ENCODE measurements at places on chromosomes 12 and 14. TPM values are rescaled to one million over a fixed set of nuclear protein-coding genes. Genes with fewer than 3 reads are reported as not detected.

GRCh38 chr12:96901175-96901574 lies 5.9 kb upstream of the NEDD1 start:
- H3K27me3 ChIP-seq = peaks cover 3% of the 10 kb centered on the region
- no peak overlapping the region for H3K27ac ChIP-seq
- no peaks in the 10 kb centered on the region for H3K36me3 ChIP-seq
- DNase-seq = no peak
- no peak overlapping the region for H3K4me3 ChIP-seq
- no peaks in the 10 kb centered on the region for H3K4me1 ChIP-seq

DNA sequence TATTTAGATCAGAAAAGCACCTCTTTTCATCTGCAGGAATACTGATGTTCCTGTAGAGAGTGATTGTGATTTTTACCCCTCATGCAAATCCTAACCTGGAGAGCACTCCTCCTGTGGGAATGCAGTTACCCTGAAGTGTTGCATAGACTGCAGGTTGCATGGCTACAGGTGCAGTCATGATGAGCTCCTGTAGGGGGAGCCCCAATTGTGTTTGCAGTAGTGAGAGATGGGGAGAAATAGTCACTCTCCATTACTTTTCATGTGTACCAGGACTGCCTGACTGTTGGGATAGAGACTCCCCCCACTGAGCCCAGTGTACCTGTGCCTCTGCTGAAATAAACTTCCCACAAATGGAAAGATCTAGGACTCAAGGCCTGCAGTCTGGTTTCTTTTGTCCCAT lies 1086.5 kb downstream of the SLC6A15 start:
- no peak overlapping the region for H3K4me3 ChIP-seq
- peaks cover 14% of the 10 kb centered on the region for H3K4me1 ChIP-seq
- no peak overlapping the region for H3K27ac ChIP-seq

- no peak for DNase-seq
- peaks cover 9% of the 10 kb centered on the region for H3K4me1 ChIP-seq
- no peak overlapping the region for H3K4me3 ChIP-seq
- no peaks in the 10 kb centered on the region for H3K27me3 ChIP-seq
- no peak overlapping the region for H3K27ac ChIP-seq
- H3K36me3 ChIP-seq = peaks cover 9% of the 10 kb centered on the region
These were observed 12.4 kb downstream of the TMEM106C start for GRCh38 chr12:47975816-47976215.

DNA sequence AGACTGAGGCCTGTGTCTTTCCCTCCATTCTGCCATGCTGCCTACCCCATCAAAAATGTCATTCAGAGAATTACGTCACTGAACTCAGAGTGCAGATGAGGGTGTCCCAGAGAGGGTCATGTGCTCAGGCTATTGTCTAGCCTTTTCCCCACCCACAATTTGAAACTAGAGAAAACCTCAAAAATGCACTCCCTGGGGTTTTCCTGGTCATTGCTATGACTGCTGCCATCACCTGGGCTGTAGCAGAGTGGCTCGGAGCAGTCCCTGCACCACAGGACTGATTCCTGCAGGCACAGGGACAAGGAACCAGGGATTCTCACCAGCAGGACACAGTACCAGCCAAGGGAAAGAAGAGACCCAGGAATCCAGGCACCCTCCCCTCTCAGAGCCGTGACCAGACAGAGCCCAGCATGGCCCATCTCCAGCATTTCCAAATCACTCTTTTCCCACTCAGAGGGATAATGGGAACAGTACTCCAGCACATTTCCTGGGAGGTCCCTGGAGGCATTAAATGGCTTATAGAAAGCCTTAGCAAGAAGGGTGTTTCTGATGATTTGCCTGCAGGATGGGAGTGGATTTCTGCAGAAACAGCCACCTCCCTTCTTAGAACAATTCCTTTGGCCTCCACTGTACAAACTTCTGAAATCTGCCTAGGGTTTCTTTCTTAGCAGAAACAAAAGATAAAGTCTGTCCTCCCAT lies 45.9 kb downstream of the VWF start:
- no peak overlapping the region for H3K27ac ChIP-seq
- peaks cover 7% of the 10 kb centered on the region for H3K27me3 ChIP-seq
- H3K4me1 ChIP-seq = peaks cover 23% of the 10 kb centered on the region

DNA sequence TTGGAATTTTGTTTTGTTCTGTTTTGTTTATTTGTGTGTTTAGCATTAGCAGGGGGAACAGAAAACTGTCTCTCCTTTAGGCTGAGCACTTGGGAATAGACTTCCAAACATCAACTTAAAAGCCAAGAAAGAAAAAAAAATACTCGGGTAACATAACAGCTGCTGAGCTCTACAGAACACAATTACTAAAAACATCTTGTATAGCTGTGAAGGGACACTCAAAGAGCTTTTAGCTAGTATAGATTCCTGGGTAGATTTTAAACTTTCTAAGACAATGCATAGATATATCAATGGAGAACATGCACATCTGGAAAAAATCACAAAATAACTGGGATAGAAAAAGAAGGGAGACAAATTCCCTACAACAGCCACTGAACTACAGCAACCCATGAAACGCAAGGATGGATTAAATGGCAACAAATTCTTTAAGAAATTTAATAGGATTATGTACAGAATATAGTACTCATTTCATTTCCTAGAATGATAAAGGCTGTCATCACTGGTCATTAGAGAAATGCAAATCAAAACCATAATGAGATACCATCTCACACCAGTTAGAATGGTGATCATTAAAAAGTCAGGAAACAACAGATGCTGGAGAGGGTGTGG lies 174.3 kb upstream of the KRR1 start:
- H3K36me3 ChIP-seq = peaks cover 3% of the 10 kb centered on the region
- no peaks in the 10 kb centered on the region for H3K27me3 ChIP-seq
- no peak overlapping the region for H3K4me3 ChIP-seq
- peak overlapping the region; percentile 15 for H3K27ac ChIP-seq
- no peak for DNase-seq
- H3K4me1 ChIP-seq = peaks cover 19% of the 10 kb centered on the region

SENP1 gene
- total RNA-seq = 27.6 TPM

GRCh38 chr12:77299910-77300669 lies 234.7 kb upstream of the E2F7 start:
- no peak for DNase-seq
- H3K4me1 ChIP-seq = no peaks in the 10 kb centered on the region
- H3K4me3 ChIP-seq = no peak overlapping the region
- H3K27me3 ChIP-seq = peaks cover 31% of the 10 kb centered on the region

Data from mesothelial cell of epicardium (in vitro differentiated cells).